Dorsolateral prefrontal cortex (tissue), 122 donors: ENCODE measurements at places on chromosomes 13 and 19. TPM values are rescaled to one million over a fixed set of nuclear protein-coding genes. Genes with fewer than 3 reads are reported as not detected.

- no peak for DNase-seq
Measured at GRCh38 chr19:42122691-42123607, 9.3 kb downstream of the POU2F2 start.

- DNase-seq, result no peak
Measured at GRCh38 chr19:14450168-14450874, 17.2 kb downstream of the PKN1 start.

DNA sequence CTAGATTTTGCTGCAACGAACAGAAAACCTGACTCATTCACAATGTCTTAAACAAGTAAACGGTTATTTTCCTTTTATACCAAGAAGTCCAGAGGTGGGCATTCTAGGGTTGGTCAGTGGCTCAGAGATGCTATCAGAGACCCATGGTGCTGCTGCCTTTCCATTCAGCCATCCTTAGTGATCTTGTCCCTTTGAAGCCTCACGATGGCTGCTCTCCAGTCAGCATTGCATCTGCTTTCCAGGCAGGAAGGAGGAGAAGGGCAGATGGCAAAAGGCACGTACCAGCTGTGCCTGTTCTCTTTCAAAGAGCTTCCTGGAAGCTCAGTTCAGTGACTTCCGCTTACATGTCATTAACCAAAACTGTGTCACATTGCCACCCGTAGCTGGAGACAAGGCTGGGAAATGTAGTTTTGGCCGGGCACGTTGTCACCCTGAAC is 30.1 kb downstream of the WDFY2 start:
- DNase-seq, result peak; percentile 76

- no peak for DNase-seq
Measured at GRCh38 chr13:74726206-74726605, 592.0 kb upstream of the KLF12 start.

- DNase-seq, result no peak
Measured at GRCh38 chr13:112069845-112070251, 2.9 kb downstream of the SOX1 start.

DNA sequence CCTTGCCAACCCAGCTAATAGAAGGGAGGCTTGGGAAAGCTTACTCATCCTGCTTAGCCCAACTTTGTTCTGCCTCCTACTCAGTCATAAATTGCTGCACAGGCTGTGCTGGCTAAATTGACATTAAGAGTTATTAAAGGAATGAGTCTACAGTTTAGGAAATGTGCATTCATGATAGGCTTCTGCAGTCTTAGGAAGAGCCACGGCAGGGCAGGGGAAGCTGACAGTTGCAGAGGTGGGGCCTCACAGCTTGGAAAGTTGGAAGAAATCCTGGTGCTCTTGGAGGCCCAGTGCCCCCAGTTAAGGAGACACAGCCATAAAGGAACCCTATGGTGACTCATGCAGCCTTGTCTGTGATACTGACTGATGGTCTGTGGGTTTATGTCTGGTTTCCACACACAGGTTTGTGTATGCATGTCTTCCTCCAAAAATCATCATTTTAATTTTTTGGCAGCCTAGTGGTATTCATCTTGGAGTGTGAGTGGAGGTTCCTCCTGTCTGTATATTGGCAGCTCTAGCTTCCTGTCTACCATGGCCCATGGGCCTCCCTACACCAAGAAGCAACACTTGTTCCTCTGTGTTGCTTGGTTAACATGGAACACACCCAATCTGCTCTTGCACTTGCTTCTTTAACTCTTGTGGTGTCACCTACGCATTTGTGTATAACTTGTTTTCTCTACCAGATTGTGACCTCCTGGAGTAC is 135.0 kb upstream of the KL start:
- DNase-seq, result no peak

DNA sequence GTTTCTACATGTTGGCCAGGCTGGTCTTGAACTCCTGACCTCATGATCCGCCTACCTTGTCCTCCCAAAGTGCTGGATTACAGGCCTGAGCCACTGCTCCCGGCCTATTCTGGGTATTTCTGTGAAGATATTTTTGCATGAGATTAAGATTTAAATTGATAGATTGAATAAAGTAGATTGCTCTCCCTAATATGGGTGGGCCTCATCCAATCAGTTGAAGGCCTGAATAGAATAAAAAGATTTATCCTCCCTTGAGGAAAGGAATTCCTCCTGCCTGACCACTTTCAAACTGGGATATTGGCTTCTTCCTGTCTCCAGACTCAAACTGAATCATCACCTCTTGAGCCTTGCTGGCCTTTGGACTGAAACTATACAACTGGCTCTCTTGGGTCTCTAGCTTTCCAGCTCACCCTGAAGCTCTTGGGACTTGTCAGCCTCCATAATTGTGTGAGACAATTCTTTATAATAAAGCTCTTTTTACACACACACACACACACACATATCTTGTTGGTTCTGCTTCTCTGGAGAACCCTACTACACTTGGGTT is 36.1 kb upstream of the CXCL17 start:
- DNase-seq, result no peak

DNA sequence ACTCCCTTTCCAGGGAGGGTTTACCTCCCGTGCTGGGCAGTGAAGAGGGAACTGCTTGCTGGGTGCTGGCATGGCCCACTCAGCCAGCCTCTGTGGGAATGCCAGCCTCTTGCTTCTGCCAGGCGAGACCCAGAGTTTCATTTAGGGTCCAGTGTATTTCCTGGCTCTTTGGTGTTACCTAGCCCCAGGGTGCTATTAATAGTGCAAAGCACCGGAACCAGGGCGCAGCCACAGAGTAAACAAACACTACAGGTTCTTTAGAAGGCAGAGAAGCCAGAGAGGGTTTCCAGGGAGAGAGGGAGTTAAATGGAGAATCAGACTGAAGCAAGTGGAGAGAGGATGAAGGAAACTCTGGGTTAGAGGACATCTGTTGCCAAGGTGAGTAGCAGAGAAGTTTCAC is 74.9 kb upstream of the SPATA13 start:
- DNase-seq, result no peak

GRCh38 chr19:29268103-29268502 is 55.2 kb upstream of the UQCRFS1 start:
- no peak for DNase-seq

DNA sequence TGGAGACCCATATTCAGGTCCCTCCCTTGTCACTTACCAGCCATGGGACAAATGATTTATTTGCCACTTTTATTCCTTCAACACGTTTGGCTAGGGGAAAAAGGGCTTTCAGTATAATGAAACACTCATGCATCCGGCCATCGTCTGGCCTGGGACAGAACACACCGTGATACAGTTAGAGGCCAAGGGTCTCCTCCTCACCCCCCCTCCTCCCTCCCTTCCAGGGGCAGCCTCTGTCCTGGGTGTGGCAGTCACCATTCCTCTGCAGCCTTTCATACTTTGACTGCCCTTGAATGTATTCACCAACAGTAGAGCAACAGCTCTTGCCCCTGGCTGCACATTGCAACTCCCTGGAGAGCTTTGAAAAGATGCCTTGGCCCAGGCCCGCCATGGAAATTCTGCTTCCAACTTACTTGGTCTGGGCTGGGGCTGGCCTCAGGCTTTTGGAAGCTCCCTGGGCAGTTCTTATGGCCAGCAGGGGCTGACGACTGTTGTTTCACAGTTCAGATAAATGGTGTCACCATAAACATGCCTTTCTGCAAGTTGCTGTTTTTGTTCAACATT is 3.0 kb downstream of the PAK4 start:
- DNase-seq, result no peak

- DNase-seq, result no peak
Measured at GRCh38 chr13:29511980-29512379, 83.5 kb downstream of the SLC7A1 start.

DNA sequence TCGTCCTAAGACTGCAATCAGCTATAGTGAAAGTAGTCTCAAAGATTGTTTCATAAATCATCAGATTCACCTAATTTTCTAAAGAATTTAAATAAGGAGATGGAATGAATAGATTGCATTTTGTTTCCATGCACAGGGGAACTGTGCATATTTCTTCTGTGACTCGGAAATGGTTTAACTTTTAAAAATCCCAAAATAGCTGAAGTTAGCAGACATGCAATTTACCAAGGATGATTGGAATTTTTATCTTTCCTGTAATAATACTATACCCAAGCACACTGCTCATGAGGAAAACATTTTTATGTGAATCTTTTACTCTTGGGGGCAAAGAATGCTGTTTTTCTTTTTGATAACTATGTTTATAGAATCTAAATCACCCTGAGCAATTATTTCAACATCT is 15.0 kb upstream of the LMO7 start:
- no peak for DNase-seq

- no peak for DNase-seq
Measured at GRCh38 chr19:15249972-15250639, 17.9 kb upstream of the EPHX3 start.

- no peak for DNase-seq
Measured at GRCh38 chr19:801030-801860, 4.0 kb downstream of the PTBP1 start.

DNA sequence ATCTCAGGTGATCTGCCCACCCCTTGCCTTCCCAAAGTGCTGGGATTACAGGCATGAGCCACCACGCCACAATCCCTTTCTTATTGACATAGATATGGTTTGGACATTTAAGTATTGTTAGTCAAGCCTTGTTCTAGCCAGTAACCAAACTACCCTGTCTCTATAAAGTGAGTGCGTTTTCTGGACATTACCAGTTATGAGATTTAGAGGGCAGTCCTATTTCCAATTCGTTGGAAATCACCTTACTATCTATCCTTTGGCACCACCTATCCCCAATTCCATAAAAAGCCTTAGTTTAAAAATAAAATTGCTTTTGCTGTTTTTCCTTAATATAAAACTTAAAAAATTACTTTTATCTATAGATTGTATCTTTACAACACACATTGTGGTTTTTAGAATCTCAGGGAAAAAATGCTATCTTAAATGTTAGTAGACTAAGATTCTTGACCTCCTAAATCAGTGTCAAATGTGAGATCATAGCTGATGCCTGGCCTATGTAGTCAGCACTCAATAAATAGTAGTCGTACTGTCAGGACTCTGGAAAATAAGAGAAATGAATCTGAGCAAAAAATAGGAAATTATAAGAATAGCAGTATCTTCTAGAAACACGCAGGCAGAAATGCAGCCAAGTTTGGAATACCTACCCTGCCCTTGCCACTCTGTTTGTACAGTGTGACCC is 57.0 kb downstream of the NUFIP1 start:
- no peak for DNase-seq

DNA sequence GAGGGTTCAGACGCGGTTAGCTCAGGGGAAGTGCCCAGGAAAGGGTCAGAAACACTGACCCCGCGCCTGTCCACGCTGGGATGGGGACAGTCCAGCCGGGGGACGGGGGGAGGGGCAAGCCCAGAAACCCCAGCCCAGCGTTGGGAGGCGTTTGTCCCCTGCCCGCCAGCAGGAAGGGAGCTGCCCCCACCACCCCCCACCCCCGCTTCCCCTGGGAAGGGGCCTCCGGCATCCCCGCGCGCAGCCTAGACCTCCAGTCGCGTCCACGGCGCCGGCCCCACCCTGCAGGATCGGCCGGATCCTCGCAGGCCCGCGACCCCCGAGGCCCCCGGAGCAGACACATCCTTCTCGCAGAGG is 277 bp downstream of the GIPC1 start:
- DNase-seq, result no peak

- no peak for DNase-seq
Measured at GRCh38 chr13:29187584-29187983, 367.4 kb downstream of the MTUS2 start.

GRCh38 chr19:20858218-20858617 is 64.8 kb upstream of the ZNF85 start:
- no peak for DNase-seq

- peak; percentile 92 for DNase-seq
Measured at GRCh38 chr19:6516018-6516658, 14.0 kb upstream of the TUBB4A start.

GRCh38 chr13:29567411-29567810 is 28.1 kb downstream of the SLC7A1 start:
- DNase-seq, result no peak

DNA sequence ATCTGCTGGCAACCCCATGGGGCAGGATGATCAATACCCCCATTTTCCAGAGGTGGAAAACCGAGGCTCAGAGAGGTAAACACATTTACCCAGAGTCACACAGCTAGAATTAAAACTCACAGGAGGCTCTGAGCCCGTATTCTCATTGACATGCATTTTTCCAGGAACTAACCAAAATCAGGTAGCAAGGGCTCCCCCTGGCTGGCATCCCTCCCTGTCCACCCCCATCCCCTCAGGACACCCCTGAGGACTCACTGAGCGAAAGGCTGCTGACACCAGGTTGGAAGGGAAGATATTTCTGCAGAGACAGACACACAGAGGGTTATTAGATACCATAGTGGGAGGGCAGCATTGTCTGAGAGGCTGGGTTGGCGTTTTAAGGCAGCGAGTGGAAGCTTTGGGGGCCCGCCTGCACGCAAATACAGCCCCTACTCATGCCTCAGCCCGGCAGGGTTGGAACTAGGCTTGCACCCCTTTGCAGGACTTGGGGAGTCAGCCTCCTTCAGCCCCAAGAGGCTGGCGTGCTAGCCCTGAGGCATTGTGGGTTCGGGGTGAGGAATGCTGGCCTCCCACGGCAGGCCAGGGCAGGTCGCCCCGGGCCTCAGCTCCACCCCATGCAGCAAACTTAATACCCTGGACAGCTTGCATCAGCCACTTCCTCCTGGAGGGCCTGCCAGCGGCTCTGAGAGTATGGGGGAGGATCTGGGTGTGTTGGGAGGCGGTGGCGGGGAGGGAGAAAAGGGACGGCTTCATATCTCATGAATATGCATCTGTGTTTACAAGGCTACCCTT is 3.9 kb downstream of the SLC1A5 start:
- no peak for DNase-seq

GRCh38 chr13:73171271-73171682 is 112.5 kb downstream of the KLF5 start:
- DNase-seq, result no peak

GRCh38 chr19:56217039-56217949 is 15.2 kb downstream of the ZSCAN5C start:
- no peak for DNase-seq

CDC34 gene
- 72.9 TPM for total RNA-seq

CD209 gene
- total RNA-seq, result 5.5 TPM

HRC gene
- 0.81 TPM for total RNA-seq

OR10H1 gene
- total RNA-seq, result not detected

FRY gene
- total RNA-seq, result 85.8 TPM

ZNF570 gene
- 13.6 TPM for total RNA-seq

DIRAS1 gene
- 208 TPM for total RNA-seq

ZNF582 gene
- 9.8 TPM for total RNA-seq

TMEM150B gene
- not detected for total RNA-seq

VN1R4 gene
- not detected for total RNA-seq

ZNF444 gene
- 48.2 TPM for total RNA-seq

SERP2 gene
- total RNA-seq, result 75.0 TPM

CGB1 gene
- not detected for total RNA-seq
